ENCODE measurements at places on chromosomes 1 and 21. TPM values are rescaled to one million over a fixed set of nuclear protein-coding genes. Genes with fewer than 3 reads are reported as not detected.

- no peak overlapping the region for H3K27ac ChIP-seq
- H3K4me3 ChIP-seq: no peak overlapping the region
- H3K36me3 ChIP-seq: no peaks in the 10 kb centered on the region
- no peaks in the 10 kb centered on the region for H3K27me3 ChIP-seq
- no peak for DNase-seq
Measured at GRCh38 chr1:109304226-109304920, 2.4 kb downstream of the MYBPHL start.

GRCh38 chr1:14997646-14998276 is 155.8 kb upstream of the TMEM51 start:
- no peak overlapping the region for H3K27ac ChIP-seq
- peaks cover 6% of the 10 kb centered on the region for H3K4me1 ChIP-seq
- DNase-seq: no peak
- no peaks in the 10 kb centered on the region for H3K27me3 ChIP-seq
- H3K4me3 ChIP-seq: no peak overlapping the region

- no peak for DNase-seq
- H3K27ac ChIP-seq: no peak overlapping the region
- peaks cover 8% of the 10 kb centered on the region for H3K36me3 ChIP-seq
Measured at GRCh38 chr1:226987623-226988333, 47.7 kb downstream of the COQ8A start.

GRCh38 chr1:31135973-31136600 is 70.6 kb upstream of the PUM1 start:
- H3K4me1 ChIP-seq: no peaks in the 10 kb centered on the region
- no peaks in the 10 kb centered on the region for H3K36me3 ChIP-seq
- no peak for DNase-seq
- H3K27ac ChIP-seq: no peak overlapping the region
- no peak overlapping the region for H3K4me3 ChIP-seq
- H3K27me3 ChIP-seq: no peaks in the 10 kb centered on the region

DNA sequence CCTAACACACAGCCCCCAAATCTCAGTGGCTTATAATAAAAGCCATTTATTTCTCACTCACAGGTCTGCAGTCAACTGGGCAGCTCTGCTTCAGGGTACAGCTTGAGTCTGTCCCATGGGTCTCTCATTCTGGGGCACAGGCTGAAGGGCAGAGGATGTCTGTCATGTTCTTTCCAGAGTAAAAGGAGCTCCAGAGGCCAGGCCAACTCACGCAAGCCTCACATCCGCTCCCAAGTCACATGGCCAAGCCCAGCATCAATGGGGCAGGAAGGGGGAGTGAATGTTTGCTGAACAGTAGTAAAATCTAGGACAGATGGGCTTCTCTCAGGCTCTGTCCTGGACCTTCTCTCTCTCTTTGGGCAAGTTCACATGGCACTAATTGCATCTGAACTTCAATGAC is 7.1 kb upstream of the SSBP3 start:
- no peaks in the 10 kb centered on the region for H3K27me3 ChIP-seq
- H3K4me1 ChIP-seq: peaks cover 2% of the 10 kb centered on the region
- no peak overlapping the region for H3K27ac ChIP-seq
- no peaks in the 10 kb centered on the region for H3K36me3 ChIP-seq

GRCh38 chr1:70438529-70438928 is 27.5 kb downstream of the CTH start:
- H3K27me3 ChIP-seq: no peaks in the 10 kb centered on the region
- no peak for DNase-seq
- H3K36me3 ChIP-seq: peaks cover 24% of the 10 kb centered on the region
- H3K4me1 ChIP-seq: peaks cover 15% of the 10 kb centered on the region

DNA sequence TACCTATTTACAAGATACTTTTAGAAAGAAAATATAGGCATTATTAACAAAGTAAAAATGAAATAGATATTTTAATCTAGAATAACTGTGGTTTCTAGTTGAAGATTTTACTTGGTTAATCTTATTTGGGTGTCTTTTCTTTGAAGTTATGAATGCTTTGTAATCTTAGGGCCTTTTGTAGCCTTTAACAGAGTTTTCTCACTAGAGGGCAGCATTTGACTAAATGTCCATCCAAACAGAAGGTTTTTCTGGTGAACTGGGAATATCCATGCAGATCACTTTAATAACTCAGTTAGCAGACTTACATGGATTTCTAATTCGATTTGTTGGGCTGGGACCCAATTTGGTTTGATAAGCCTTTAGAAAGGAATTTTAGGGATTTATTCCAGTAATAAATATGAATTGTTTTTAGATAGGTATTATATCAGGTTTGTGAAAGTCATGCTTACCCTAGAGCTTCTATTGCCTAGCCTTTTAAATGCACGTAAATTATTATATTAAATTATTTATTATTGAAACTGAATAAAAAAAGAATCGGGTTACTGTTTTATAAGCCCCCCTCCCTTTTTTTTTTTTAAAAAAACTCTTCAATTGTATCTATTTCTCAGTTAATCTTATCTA is 119.7 kb downstream of the ZNF326 start:
- H3K27me3 ChIP-seq: no peaks in the 10 kb centered on the region
- no peak overlapping the region for H3K27ac ChIP-seq
- no peaks in the 10 kb centered on the region for H3K36me3 ChIP-seq
- DNase-seq: no peak
- no peaks in the 10 kb centered on the region for H3K4me1 ChIP-seq

GRCh38 chr1:95554408-95554807 is 320.4 kb downstream of the RWDD3 start:
- no peaks in the 10 kb centered on the region for H3K36me3 ChIP-seq
- H3K27me3 ChIP-seq: no peaks in the 10 kb centered on the region
- no peak overlapping the region for H3K4me3 ChIP-seq
- no peak for DNase-seq

- H3K27ac ChIP-seq: no peak overlapping the region
- H3K4me1 ChIP-seq: no peaks in the 10 kb centered on the region
- H3K36me3 ChIP-seq: 0 out of 2 replicates have a peak, but pooled peaks cover 7% of the 10 kb centered on the region
- no peak for DNase-seq
Measured at GRCh38 chr1:36027766-36028165, 56.1 kb upstream of the TEKT2 start.

DNA sequence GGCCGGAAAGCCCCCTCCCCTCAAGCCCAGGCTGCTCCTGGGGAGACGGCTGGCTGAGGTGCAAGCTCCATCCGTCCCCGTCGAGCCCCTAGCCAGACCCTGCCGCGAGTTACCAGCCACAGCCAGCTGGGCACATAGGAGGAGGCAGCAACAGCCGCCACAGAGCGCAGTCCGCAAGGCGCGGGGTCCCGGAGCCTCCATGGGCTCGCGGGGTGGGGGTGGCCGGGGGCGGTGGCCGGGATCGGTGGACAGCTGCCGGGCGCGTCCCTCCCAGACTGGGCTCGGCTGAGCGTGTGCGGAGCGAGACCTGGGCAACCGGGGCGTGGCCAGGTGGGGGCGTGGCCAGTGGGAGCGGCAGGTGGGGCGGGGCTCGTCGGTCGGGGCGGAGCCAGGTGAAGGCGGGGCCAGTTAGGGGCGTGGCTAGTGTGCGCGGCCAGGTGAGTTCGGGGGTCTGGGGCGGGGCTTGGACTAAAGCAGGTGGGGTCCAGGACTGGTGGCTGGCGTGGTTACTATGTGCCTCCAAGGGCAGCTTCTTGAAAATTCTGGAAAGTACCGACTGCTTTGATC is at the start of gene CD164L2:
Gene CD164L2, minus strand, starts transcription at position 295 of the 567 bp plus-strand sequence. Its CDS starts 94 bp downstream, at position 201.
- no peaks in the 10 kb centered on the region for H3K36me3 ChIP-seq
- H3K4me1 ChIP-seq: peaks cover under 1% of the 10 kb centered on the region
- H3K4me3 ChIP-seq: peak within 1 kb of the TSS; percentile 36
- DNase-seq: no peak
- H3K27ac ChIP-seq: no peak within 1 kb of the TSS

DNA sequence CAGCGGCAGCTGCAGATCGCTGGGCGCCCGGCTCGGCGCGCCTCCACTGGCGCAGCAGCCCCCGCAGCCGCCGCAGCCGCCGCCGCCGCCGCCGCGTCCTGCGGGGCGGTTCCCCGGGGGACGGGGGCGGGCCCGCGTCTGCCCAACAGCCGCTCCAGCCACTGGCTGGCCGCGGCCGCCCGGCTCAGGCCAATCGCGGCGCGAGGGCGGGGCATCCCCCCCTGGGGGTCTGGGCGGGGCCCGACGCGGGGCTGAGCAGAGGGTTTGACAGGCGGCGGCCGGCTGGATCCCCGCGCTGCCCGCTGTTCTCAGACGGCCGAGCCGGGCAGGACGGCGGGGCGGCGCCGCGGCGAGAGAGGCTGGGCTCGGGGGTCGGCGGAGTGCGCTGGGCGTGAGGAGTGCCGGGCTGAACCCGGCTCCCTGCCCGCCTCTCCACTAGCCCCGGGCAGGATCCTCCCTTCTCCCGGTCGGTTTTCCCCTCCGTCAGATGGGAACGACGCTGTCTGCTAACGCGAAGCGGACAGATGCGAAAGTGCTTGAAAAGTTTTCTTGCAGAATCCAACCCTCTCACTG is at the start of gene GLIS1:
Gene GLIS1, minus strand, starts transcription at position 56 of the 573 bp plus-strand sequence. CDS start 1,100 bp downstream, outside the sequence.
- no peak within 1 kb of the TSS for H3K27ac ChIP-seq
- H3K4me3 ChIP-seq: peak within 1 kb of the TSS; percentile 41
- peaks cover 54% of the 10 kb centered on the region for H3K27me3 ChIP-seq
- peak; percentile 33 for DNase-seq
- no peaks in the 10 kb centered on the region for H3K36me3 ChIP-seq
- no peaks in the 10 kb centered on the region for H3K4me1 ChIP-seq

- no peaks in the 10 kb centered on the region for H3K27me3 ChIP-seq
- DNase-seq: no peak
- H3K4me1 ChIP-seq: peaks cover 2% of the 10 kb centered on the region
- H3K27ac ChIP-seq: no peak overlapping the region
- H3K4me3 ChIP-seq: no peak overlapping the region
Measured at GRCh38 chr1:3940081-3940753, 40.1 kb upstream of the C1orf174 start.

DNA sequence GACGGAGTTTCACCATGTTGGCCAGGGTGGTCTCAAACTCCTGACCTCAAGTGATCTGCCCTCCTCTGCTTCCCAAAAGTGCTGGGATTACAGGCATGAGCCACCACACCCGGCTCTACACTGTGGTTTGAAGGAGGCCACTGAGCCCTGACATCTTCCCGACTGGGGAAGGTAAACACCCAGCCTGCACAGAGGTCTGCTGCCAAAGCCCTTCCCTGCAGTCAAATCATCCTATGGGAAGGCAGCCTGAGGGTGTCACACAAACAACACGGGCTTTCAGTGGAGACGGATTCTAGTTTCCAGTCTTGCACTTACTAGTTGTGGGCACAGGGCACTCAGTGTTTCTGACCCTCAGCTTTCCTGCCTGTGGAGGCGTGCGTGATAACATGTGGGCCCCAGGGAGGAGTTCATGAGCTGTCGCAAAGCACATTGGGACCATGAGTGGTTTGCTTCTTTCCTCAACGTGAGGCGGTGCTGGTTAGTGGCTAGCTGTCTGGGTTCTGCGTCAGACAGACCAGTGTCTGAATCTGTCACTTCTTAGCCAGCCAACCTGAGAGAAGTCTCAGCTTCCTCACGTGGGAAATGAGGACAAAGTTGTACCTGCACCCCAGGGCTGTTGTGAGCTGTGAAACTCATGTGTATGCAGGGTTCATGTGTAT is 21.5 kb upstream of the OPRD1 start:
- no peak overlapping the region for H3K4me3 ChIP-seq
- no peak for DNase-seq
- H3K27ac ChIP-seq: no peak overlapping the region
- no peaks in the 10 kb centered on the region for H3K27me3 ChIP-seq

DNA sequence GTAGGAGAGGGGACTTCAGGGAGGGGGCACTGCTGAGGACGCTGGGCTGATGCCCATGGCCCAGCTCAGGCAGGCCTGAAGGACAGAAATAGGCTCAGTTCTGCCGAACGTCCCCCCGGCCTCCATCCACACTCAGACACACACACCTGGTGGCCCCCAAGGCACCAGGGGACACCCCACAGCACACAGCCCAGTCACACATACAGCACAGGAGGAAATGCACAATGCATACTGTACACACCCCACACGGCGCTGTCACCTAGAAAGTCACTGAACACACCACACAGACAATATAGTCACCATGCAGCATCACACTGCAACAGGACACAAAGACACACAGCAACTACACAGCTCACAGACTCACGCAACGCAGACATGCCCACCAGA is 562 bp downstream of the SYTL1 start:
- H3K36me3 ChIP-seq: no peaks in the 10 kb centered on the region
- H3K27ac ChIP-seq: no peak overlapping the region
- no peaks in the 10 kb centered on the region for H3K27me3 ChIP-seq
- H3K4me1 ChIP-seq: no peaks in the 10 kb centered on the region
- peak overlapping the region; percentile 59 for H3K4me3 ChIP-seq

DNA sequence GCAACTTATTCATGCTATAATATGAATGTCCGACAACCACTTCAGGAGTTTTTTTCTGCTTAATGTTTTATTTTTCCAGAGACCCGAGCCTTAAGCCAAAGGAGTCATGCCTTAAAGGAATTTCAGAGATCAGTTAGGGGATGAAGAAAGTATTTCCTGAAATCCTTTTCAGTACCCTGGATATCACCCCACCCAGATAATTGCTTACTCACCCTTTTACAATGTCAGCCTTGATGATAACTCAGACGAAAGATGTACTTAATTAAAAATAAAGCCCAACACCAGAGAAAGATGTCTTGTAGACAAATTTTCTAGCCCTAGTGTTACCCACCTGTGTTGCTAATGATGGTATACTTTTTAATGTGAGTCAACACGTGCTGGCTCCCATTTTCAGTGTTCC is 124.1 kb downstream of the XCL2 start:
- no peak overlapping the region for H3K4me3 ChIP-seq
- H3K27ac ChIP-seq: no peak overlapping the region
- no peak for DNase-seq
- H3K4me1 ChIP-seq: no peaks in the 10 kb centered on the region
- H3K27me3 ChIP-seq: no peaks in the 10 kb centered on the region

- no peak for DNase-seq
- H3K36me3 ChIP-seq: no peaks in the 10 kb centered on the region
- H3K27ac ChIP-seq: no peak overlapping the region
- no peak overlapping the region for H3K4me3 ChIP-seq
- H3K4me1 ChIP-seq: no peaks in the 10 kb centered on the region
Measured at GRCh38 chr1:172485626-172486025, 41.8 kb upstream of the PIGC start.

DNA sequence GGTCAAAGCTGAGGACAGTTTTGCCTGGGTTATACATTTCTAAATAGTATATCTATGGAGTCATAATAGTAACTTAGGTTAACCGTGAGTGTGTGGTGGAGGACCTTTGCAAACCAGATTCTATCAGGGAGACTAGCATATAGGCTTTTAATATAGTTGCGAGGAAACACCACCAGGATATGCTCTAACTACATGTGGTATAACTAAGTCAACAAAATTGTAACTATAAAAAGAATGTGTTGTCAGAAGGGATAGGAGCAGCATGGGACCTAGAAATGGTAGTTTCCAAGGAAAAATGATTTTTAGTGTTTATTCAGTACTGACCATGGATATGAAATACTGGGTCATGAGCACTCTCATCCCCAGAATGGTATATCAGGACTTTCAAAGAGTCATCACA is 338.1 kb downstream of the TGFB2 start:
- H3K27ac ChIP-seq: no peak overlapping the region
- H3K27me3 ChIP-seq: no peaks in the 10 kb centered on the region
- DNase-seq: no peak
- no peaks in the 10 kb centered on the region for H3K4me1 ChIP-seq
- H3K36me3 ChIP-seq: no peaks in the 10 kb centered on the region

Gene RGS2
- 17.0 TPM for total RNA-seq

Gene PMF1
- 116 TPM for total RNA-seq

Gene LCE1D
- total RNA-seq: not detected

Gene CR1L
- not detected for total RNA-seq

Gene PEA15
- 78.8 TPM for total RNA-seq

Gene TCHH
- 0.07 TPM for total RNA-seq

Gene SPRR4
- not detected for total RNA-seq

Gene S100A14
- total RNA-seq: 1.4 TPM
